ENCODE measurements at places on chromosomes 16 and 17.

- DNase-seq, result no peak
These were observed 155.2 kb upstream of the PIRT start for GRCh38 chr17:10993126-10993525.

DNA sequence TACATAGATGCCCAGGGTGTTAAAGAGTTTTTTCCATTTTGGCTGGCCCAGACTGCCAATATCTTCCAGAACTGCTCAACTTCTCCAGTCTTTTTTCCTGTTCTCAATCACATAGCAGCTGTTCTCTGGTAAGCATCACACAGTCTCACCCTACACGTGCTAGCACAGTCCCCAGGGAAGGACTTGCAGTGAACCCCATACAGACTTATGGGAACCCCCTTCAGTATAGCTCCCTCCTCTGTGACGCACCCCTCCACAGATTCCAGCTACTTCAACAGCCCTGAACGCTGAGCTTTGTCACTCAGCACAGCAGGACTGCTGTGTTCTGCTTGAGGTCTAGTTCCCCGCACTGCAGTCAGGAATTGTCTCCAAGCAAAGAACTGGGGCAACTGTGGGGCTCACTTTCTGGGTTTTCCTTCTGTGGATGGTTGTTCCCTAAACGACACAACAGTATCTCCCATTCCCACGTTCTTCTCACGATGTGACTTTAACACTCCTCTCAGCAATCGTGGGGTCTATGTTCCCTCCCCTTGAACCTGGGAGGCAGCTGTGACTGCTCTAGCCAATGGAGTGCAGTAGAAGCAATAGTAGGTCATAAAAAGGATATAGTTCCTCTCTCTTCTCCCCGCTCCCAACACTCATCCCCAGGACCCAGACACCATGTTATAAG lies 3.6 kb downstream of the MMP28 start:
- no peak for DNase-seq

GRCh38 chr17:49971848-49972485 lies 3.0 kb downstream of the DLX4 start:
- no peak for DNase-seq

GRCh38 chr17:82802075-82802780 lies 37.6 kb downstream of the ZNF750 start:
- DNase-seq, result no peak

DNA sequence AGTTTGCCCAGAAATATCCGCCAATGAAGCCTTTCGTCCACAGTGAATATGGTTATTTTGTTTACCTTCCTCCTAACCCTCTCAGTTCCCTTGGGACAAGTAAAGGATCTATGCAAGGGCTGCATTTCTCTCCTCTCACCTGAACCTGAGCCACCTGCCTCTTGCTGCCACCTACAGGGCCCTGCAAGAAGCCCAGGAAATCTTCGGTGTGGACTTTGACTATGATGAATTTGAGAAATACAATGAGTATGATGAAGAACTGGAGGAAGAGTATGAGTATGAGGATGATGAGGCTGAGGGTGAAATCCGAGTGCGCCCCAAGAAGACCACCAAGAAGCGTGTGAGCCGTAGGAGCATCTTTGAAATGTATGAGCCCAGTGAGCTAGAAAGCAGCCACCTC lies 14.0 kb downstream of the SUPT6H start:
- DNase-seq, result no peak

Data from COR-L47 (cell line).